Left lung (tissue), 14 donors: ENCODE measurements at places on chromosomes 12 and 14.
A peak's percentile ranks its signal among the peaks of the same experiment; 100 is the strongest.

GRCh38 chr14:45134051-45134958, at the start of gene FKBP3:
TSS of gene FKBP3 (minus strand) at chr14:45134481. CDS start at chr14:45134456, 25 bp downstream.
- DNase-seq = peak; percentile 96

DNA sequence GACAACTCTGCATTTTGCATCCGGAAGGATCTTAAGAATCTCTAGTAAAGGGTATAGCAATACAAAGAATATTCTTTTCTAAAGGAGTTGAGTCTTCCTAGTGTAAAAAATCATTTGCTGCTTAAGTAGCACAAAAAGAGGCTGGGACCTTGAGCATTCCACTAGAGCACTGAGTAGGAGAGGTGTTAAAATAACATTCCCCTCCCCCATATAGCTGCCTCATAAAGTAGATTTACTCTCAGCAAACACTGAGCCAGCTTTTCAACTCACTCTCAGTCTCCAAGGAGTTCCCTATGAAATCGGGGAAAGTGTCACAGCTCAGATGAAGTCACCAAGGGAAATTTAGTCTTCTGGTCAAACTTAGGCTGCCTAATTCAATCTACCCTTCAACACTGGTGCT, 592.7 kb downstream of the ETNK1 start:
- peak; percentile 12 for DNase-seq

GRCh38 chr12:110661337-110661972, 27.5 kb downstream of the HVCN1 start:
- DNase-seq = no peak

DNA sequence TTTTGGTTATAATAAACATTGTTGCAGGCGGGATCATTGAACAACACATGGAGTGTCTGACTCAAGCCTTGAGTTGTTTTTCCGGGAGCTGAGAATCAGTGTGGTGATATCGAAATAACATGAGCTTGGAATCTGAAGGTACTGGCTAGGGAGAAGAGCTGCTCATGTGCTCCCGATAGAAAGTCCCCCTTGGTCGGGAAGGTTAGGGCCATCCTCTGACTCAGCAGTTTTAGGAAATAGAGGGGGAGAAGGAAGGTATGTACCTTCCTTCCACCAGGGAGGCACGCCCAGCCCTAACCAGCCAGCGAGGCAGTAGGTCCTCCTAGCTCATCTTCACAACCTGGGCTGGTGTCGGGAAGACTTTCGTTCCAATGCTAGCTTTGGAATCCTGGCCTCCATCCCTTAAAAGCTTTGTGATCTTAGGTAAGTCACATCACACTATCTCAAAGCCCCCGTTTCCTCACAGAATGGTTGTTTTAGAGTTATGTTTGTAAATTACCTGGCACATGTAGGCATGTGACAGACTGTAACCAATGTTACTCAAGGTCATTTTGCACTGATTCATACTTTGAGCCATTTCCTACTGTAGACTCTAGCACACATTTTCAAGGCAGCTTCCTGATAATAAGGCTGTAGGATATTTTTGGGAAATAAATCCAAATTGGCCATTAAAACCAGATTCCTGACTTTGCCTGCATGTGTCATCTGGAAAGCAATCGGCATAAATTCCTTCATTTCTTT, 1.9 kb upstream of the RAB35 start:
- no peak for DNase-seq

- DNase-seq = no peak
Measured at GRCh38 chr14:51020024-51020710, 74.7 kb downstream of the TRIM9 start.

GRCh38 chr12:65195387-65196055, 26.1 kb downstream of the LEMD3 start:
- no peak for DNase-seq

- DNase-seq = no peak
Measured at GRCh38 chr14:54864526-54864925, 38.1 kb downstream of the GCH1 start.

GRCh38 chr14:99203080-99203479, 68.9 kb downstream of the BCL11B start:
- DNase-seq = no peak

- DNase-seq = peak; percentile 68
Measured at GRCh38 chr12:121580959-121581685, at the start of gene KDM2B. TSS of gene KDM2B (minus strand) at chr12:121581023. CDS start at chr12:121580911, 112 bp downstream.

- DNase-seq = no peak
Measured at GRCh38 chr12:127742231-127742630, 524.7 kb upstream of the TMEM132C start.

DNA sequence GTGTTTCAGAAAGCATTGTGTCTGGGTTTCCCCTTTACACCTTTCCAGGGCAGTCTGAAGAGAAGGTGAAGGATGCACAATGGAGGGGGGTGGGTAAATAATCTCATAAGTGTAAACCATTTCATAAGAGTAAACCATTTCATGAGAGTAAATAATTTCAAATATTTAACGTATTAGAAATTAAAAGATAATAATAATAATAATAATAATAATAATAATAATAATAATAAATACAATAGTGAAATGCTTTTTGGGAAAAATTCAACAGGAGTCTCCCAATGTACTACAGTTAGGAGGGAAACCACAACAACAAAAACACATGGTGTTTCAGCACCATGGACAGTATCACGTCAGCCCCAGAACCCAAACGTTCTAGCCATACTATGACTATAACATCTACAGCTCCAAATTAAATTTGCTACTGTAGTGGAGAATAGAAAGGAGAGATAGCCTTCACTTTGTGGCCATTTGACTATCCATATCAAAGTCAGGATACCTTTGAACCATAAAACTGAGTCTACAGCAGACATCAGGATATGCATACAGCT, 691.8 kb downstream of the BCL11B start:
- DNase-seq = peak; percentile 25

GRCh38 chr12:72453550-72453949, 181.4 kb downstream of the TRHDE start:
- no peak for DNase-seq

DNA sequence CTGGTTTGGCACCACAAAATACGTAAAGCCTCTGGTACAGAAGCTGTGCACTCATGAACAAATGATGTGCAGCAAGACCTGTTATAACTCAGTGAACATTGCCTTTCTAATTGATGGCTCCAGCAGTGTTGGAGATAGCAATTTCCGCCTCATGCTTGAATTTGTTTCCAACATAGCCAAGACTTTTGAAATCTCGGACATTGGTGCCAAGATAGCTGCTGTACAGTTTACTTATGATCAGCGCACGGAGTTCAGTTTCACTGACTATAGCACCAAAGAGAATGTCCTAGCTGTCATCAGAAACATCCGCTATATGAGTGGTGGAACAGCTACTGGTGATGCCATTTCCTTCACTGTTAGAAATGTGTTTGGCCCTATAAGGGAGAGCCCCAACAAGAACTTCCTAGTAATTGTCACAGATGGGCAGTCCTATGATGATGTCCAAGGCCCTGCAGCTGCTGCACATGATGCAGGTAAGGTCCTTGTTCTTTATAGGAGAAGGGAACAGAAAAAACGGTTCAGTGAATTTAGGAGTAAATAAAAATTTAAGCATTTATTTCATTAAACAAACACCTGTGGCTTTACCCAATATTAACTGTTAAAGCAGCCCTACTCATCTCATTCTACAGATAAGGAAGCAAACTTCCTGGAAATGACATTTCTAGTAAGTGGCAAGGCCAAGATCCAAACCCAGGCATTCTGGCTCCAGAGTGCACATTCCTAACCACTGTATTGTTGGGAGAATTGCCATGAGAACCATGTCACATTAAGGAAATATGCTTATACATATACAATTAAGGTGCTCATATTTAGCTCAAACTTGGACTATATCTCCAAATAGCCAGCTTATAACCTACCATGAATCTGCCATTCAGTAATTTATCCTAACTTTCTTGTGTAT, 11.7 kb downstream of the COCH start:
- peak; percentile 46 for DNase-seq

DNA sequence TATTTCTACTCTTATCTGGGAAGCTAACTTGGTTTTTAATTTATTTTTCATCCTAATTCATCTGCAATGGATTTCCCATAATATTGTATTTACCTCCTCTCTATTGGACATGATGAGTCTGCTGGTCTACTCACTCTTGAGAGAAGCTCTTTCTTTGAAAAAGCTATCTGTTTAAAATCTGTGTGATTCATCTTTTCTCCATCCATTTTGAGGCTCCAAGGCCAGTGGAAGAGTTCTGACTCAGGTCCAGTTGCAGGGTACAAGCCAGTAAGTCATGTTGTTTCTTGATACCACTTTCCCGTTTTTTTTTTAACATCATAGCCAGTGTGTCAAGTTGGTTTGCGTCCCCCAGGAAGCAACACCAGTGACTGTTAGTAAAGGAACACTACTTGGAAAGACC, 160.3 kb upstream of the BMP4 start:
- no peak for DNase-seq

- DNase-seq = no peak
Measured at GRCh38 chr14:104753528-104754212, 723 bp downstream of the SIVA1 start.

- DNase-seq = no peak
Measured at GRCh38 chr12:40209886-40210285, 14.9 kb upstream of the LRRK2 start.

- DNase-seq = no peak
Measured at GRCh38 chr12:56221232-56221756, 428 bp downstream of the RNF41 start.

DNA sequence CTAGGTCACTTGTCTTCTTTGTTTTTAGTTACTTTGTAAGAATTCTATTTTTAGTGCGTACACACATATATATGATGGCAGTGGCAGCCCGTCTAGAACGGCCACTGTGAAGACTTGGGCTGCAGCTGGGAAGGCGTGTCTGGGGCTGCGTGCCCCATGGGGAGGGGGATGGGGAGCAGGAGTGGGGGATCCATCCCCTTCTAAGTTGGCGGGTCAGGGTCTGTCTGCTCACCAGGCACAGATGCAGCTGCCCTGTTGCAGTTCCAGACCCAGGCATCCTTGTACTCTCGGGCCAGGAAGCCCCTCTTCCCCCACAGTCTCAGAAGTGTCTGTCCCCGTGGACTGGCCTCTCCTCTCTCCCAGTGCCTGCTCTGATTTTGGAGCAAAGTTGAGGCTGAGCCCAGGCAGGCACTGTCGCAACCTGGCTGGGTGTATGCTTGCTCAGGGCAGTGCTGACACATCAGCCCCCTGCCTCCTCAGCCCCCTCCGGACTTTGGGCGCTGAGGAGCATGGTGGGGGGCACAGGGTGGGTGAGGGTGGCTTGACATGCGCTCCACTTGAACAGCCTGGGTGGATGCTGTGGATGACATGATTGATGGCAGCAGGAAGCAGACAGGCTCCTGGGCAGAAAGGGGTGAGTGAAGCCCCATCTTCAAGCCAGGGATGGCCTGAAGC, 271.2 kb upstream of the NAV3 start:
- DNase-seq = peak; percentile 37

GRCh38 chr12:32901553-32901952, 5.0 kb upstream of the PKP2 start:
- DNase-seq = no peak

- DNase-seq = peak; percentile 26
Measured at GRCh38 chr12:31118347-31119191, 44.9 kb downstream of the DDX11 start.

GRCh38 chr12:66196806-66197205, 7.8 kb downstream of the IRAK3 start:
- DNase-seq = no peak

GRCh38 chr12:75553836-75554555, 42.6 kb upstream of the KRR1 start:
- DNase-seq = no peak

DNA sequence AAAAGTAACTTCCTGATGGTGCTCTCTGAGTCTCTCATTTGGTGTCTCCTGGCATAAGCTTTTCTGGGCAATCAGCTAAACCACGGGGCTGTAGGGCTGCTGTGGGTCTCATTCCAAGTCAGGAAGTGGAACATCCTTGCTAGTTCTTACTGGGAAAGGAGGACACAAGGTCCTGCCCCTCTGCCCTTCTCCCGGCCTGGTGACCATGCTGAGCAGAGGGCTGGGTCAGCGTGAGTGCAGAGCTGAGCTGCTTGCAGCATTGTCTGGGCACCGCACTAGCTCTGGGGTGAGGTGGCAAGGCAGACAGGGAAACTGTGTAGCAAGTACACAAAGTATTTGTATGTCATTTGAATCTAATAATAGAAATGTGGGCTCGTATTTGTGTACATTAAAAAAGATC, 45.0 kb upstream of the ASPG start:
- no peak for DNase-seq

GRCh38 chr12:66962290-66962689, 283.4 kb upstream of the GRIP1 start:
- no peak for DNase-seq

- DNase-seq = peak; percentile 72
Measured at GRCh38 chr12:1605129-1606020, 11.0 kb upstream of the FBXL14 start.

- no peak for DNase-seq
Measured at GRCh38 chr14:103436533-103436932, 51.3 kb downstream of the MARK3 start.

DNA sequence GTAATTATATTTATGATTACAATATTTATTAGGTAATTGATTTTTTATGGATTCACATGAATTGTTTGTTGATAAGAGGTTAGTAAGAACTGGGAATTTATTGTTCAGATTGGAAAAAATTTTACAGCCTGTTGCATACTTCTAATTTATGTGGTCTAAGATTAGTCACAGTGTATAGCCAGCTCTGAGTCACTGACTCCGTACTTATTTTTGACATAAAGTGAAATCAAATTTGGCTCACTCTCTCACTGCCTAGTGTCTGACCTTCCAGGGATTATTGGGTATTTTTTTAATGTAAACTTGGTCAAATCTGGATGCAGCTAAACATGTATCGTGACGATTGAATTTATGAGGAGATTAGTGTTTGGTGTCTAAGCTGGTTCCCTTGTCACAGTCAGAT, 109.3 kb downstream of the PTPRQ start:
- no peak for DNase-seq

DNA sequence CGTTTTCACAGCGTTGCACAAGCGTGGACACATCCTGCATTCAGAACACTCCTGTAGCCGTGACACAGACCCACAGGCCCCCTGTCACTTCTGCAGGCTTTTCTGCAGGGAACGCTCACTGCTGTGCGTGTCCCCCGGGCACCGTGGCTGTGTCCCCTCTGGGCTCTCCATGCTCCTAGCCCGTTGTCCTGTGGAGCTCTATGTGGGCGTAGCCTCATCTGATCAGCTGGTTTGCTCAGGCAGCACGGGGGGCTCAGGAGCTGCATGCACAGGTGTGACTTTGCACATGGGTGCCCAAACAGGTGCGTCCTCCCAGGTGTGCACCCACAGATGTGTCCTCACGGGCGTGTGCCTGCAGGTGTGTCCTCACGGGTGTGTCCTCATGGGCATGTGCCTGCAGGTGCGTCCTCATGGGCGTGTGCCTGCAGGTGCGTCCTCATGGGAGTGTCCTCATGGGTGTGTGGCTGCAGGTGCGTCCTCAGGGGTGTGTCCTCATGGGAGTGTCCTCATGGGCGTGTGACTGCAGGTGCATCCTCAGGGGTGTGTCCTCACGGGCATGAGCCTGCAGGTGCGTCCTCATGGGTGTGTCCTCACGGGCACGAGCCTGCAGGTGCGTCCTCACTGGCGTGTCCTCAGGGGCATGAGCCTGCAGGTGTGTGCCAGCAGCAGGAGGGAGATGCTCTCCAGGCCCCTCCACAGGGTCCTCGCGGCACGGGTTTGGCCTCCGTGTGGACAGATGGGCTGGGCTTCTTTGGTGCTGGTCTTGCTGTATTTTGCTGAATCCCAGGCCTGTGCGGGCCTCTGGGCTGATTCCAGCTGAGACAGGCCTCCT, 17.5 kb downstream of the MTA1 start:
- no peak for DNase-seq
